ENCODE measurements at places on chromosomes 6 and 20.

DNA sequence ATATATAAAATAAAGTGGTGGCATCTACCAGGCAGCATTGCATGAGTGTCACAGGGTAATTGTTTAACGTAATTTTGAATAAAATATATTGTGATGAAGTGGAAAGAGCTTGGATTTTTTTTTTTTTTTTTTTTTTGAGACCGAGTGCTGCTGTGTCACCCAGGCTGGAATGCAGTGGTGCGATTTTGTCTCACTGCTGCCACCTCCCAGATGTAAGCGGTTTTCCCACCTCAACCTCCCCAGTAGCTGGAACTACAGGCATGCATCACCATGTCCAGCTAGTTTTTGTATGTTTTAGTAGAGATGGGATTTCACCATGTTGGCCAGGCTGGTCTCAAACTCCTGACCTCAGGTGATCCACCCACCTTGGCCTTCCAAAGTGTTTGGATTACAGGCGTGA, 81.1 kb upstream of the SMIM8 start:
- no peak for DNase-seq

GRCh38 chr6:3259491-3259958, 778 bp downstream of the PSMG4 start:
- DNase-seq: peak; percentile 36

DNA sequence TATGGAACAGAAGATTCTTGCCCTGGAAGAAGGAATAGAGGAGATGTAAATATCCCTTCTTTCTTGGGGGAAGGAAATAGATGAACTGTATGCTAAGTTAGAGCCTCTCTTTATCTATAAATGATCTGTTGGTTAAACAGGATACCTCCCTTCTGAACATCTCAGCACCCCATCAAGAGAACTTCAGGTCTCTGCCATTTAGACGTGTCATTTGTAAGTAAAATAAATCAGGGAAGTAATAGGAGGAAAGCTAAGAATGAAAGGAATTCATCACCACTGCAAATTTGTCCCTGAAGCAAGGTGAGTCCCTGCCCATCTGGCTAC, 42.5 kb upstream of the TNFAIP3 start:
- no peak for DNase-seq

GRCh38 chr6:161117942-161118341, 126.4 kb downstream of the MAP3K4 start:
- no peak for DNase-seq

DNA sequence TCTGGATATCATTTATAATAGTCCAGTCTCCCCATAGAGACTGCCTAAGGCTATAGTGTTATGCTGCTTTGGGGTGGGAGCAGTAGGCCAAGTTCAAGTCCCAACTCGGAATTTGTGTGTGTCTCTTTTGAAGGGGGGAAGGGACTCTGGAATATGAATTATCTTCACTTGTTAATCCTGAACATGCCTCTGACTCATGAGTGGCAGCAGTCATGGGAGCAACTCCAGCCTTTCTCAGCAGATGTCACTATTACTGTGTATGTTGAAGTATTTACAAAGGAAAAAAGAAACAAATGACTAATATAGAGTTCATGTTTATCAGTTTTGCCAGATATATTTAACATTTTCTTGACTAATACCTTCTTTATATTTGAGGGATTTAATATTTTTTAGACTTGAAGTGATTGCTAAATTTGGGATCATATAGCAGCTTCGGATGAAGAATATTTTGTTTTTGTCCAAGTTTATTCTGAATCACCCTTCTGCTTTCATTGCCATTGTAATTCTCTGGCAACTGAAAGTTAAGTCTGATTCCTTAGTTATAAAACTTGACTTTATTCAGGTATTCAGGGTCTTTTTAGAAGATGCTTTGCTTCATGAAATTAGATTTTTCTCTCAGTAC, 23.4 kb downstream of the FAM217A start:
- no peak for DNase-seq

DNA sequence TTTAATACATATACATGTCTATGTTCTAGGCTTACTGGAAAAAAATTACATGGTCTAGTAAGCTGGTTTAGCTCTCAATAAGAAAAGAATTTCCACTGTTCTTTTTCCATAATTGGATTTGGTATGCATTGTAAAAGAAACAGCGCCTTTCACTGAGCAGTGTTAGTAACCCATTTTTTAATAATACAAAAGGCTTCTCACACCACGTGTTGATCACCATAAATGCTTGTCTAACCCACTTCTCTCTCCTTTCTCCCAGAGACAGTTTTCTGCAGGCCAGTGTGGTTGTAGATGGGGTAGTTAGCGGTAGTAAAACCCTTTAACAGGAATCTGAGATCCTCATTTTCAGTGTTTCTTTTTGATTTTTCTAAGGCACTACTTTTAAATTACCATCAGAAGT, 348.7 kb upstream of the MANEA start:
- no peak for DNase-seq

DNA sequence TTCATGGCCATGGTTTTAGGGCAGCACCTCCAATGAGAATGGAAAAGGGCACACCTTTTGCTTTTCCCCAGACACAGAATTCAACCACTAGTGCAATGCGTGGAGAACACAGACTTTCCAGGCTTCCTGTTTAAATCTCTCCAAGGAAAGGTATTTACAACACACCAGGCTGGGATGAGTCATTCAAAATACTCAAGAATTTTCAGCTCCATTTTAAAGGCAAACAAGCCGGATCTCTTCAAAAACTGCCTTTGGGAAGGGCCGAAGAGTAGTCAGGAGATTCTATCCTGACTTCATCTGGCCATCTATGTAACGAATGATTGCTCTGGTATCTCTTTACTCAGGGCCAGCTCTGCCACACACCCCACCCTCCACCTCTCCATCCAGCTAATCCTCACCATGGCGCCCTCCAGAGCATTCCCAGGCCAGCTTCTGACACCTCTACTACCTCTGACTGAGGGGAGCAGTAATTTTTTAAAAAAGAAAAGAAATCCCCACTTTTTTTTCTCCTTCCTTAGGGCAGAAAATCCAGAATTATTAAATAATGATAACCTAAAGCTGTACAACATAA, 254.6 kb downstream of the LY86 start:
- DNase-seq: no peak

GRCh38 chr6:79064635-79065034, 13.4 kb downstream of the PHIP start:
- no peak for DNase-seq

- no peak for DNase-seq
Measured at GRCh38 chr6:6406715-6407070, 86.2 kb upstream of the F13A1 start.

Measured in stimulated activated CD4-positive, alpha-beta T cell treated with anti-CD3 and anti-CD28 coated beads, Interleukin-4, amount 100 ng/mL, for 24 hours (primary cell).